ENCODE measurements at places on chromosomes 4 and X.

DNA sequence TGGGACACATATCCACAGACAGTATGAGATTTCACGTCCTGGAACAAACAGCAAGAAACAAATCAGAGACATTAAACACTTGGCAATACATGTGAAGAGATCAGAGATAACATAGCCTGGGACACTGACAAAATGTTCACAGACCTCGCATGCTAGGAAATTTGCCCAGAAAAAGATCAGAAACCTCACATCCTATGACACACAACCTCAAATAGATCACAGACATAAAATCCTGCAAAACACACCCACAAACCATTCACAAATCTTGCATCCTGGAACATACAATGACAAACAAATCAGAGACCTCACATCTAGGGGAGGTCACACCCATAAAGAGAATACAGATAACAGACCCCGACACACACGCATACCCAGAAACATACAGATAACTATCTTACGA lies 18.0 kb downstream of the SUV39H1 start:
- no peak for DNase-seq

DNA sequence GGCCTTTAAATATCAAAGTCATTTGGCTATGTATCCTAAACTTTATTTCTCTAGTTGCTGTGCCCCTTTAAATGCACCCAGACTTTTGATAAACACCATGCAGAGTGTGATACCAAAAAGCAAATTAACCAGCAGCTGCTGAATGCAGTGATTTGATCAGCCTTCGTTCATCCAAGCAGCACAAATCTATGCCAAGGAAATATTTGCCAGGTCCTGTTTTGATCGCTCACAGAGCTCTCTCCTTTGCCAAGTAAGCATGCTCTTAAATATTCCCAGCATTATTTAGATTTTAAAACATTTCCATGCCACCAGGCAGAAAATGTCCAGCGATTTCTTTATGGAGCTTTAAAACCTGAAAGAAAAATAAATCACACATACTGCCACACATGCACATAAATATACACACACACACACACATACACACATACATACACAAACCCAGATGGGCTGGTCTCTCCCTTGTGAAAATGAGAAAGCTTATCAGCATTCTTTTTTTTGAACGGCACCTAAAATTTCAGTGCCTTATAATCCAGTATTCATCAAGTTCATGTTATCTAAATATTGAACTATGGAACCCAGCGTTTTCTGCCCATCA lies 35.7 kb downstream of the BTC start:
- no peak for DNase-seq

DNA sequence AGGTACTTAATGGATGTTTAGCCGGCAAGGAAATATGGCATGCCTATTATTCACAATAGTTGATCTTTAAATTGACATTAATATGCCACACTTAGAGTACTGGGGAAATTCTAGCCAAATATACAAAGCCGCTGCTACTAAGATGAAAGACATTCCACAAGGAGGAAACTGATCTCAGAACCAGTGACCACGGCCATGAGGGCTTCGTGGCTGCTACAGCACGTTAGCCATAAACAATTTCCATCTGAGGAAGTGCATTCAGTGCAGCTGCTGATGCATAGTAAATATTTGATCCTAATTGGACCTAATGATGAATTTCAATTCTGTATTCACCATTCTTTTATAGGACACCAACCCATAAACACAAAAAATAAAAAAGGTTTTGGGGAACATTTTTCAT lies 59.1 kb downstream of the SORBS2 start:
- no peak for DNase-seq

DNA sequence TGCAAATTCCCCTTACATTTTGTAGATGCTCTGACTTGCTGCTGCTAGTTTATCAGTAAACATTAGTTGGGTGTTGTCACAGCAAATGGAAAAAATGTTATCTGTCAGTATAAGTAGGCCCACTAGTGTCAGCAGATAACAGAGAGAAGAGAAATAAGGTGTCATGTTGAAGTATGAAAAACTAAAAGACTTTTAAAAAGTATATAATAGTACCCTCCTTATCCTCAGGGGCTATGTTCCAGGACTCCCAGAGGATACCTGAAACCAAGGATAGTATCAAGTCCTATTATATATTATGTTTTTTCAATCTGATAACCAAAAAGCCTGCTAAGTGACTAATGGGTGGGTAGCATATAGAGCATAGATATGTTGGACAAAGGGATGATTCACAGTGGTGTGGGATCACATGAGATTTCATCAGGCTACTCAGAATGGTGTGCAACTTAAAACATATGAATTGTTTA lies 11.6 kb upstream of the BMP2K start:
- DNase-seq: no peak

GRCh38 chr4:73223258-73223650 lies 35.3 kb downstream of the ANKRD17 start:
- DNase-seq: no peak

DNA sequence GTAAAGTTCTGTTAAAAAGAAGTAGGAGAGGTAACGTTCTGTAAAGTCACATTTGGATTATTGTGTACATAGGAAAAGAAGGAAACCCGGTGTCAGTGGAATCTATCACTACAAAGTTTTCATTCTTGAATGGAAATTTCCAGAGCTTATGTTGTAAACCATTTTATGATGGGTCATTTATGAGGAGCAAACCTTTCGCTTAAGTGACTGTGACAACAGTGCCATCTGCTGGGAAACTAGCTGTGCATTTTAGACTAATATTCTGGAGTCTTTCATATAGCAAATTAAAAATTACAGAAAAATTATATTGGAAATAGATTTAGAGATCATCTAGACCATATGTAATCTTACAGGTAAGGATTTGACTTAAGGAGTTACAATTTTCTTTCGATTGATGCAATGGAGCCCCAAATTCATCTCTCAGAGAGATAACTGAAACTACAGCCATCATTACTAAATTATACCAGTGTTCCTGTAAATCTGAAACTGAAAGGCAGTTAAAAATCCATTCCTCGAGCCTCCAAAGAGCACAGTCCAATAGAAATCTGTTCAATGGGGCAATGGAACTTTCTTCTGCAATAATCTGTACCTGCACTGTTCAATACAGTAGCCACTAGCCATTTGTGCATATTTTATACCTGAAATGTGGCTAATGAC lies 26.9 kb downstream of the ASB9 start:
- peak; percentile 63 for DNase-seq

DNA sequence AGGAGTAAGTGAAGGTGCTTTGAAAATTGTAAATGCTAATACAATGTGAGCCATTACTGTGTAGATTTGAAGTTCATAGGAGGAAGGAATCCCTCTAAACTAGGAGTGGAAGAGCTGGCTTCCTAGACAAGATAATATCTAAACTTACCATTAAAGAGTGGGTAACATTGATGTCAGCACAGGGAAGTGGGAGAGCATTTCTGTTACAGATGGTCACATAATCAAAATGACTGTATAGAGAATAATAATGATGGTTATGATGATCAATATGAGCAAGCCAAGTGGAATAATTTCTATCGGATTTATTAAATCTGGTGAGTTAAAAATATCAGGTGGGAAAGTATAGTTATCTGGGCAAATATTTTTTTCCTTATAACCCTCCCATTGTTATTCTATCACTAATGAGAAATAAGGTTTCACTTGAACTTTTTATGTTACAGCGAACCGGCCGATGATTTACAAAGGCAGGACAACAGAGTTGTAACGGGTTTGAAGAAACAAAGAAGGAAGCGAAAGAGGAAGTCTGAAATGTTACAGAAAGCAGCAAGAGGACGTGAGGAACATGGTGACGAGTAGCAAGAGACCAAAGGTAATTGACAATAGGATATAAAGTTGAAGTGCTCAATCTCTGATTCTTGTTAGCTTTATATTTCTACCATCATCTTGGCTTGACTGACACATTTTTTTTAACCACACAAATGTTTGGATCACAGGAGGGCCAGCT lies 43.5 kb downstream of the FMR1NB start:
- no peak for DNase-seq

DNA sequence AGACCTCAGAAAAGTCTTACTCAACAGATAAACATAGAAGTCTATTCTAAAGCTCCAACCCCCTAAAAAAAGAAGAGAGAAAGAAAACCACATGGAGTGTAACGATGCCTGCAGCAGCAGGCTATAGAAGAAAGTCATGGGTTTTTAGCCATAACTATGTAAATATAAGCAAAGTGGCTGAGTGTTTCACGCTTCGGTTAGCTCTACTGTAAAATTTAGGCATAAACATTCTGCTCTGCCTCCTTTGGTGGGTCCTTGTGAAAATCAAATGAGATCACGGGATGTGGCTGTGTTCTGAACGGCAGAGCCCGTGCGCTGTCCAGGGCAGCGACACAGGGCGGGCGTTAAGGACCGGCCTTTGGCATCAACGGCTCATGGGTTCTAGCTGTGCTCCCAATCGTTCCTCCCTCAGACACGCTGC lies 78.4 kb downstream of the IRF2 start:
- peak; percentile 64 for DNase-seq

GRCh38 chrX:139026811-139027210 lies 315.3 kb upstream of the FGF13 start:
- no peak for DNase-seq

GRCh38 chrX:43551590-43551989 lies 104.5 kb upstream of the MAOA start:
- no peak for DNase-seq

- no peak for DNase-seq
Observed at GRCh38 chrX:1529328-1529727, 7.7 kb downstream of the P2RY8 start.

DNA sequence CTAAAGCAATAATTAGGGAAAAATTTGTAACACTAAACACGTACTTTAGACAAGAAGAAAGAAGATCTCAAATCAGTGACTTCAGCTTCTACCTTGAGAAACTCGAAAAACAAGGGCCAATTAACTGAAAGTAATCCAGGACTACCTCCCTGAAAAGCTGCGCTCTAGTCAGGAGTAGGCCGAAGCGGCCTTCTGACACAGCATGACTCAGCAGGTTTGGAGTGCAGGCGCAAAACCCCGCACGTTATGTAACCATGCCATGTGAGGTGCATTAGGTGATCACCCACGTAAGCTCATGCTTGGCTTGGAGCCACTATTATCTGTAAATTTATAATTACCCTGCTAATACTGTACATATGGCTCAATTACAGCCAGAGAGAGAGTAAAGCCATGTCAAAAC lies 52.8 kb upstream of the CCDC149 start:
- no peak for DNase-seq

GRCh38 chrX:54721424-54721823 lies 76.6 kb downstream of the ITIH6 start:
- peak; percentile 56 for DNase-seq

GRCh38 chr4:168484626-168485025 lies 4.3 kb upstream of the DDX60L start:
- peak; percentile 14 for DNase-seq

DNA sequence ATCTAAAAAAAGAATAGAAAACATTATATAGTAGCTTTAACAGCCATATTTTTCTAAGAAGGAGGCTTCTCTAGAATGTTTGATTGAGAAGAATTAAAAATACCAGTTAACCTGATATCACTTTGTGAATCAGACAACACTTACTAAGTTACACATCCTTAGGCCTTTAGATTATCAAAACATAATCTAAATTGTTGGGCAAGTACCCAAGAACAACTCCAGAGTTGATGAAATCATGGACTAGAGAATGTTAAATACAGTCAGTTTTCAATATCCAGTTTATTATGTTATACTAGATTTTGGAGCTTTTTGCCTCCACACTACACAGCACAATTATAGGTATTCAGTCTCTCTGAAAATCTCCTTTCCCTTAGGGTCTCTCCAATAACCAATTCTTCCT lies 39.6 kb downstream of the ARL13A start:
- no peak for DNase-seq

DNA sequence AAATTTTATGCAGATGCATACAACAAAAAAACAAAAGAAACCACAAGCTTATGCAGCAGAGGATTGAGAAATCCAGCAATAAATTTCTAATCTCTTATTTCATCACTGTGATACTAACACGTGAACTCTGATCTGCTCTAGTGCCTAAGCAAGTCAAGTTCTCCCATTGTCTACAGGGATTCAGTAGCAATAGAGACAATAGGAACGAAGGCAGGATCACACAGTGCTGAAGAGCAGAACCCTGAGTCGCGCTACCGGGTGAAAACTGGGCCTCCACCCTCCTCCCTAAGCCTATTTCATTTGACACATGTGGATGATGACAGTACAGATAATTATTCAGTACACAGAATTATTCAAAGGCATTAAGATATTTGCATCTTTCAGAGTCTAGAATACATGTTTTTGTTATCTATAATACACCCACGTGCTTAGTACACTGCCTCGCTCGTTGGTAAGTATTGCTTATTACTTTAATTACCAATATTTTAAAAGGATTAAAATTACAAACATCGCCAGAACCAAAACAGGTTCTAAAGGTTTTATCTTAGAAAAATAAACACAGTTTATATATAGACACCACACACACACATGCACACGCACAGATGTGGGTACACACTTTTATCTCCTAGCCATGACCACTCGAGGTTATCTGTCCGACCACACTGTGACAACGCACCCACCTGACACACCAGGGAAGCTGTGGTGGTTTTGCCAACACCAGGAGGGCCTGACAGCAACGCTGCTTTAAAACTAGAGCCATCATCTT lies 60.1 kb downstream of the RFC1 start:
- no peak for DNase-seq

GRCh38 chrX:2193273-2193592 lies 307.5 kb downstream of the DHRSX start:
- DNase-seq: no peak

DNA sequence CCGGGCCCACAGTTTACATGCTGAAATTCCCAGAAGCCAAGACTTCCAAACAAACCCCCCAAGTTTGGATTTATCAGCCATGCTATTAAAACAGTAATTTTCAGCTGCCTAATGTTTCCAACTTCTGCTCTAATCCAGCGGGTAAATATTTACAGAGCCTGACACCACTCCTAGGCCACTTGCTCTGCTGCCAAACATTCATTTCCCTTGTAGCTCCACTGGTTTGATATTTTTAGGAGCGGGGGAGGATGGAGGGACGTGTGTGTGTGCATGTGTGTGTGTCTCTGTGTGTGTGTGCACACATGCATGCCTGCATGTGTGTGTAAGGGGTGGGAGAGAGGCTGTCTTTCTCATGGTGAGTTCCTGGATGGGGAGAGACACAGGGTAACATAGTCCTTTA lies 115.7 kb upstream of the PJA1 start:
- DNase-seq: no peak

- no peak for DNase-seq
Observed at GRCh38 chr4:54255881-54256280, 26.8 kb downstream of the PDGFRA start.

DNA sequence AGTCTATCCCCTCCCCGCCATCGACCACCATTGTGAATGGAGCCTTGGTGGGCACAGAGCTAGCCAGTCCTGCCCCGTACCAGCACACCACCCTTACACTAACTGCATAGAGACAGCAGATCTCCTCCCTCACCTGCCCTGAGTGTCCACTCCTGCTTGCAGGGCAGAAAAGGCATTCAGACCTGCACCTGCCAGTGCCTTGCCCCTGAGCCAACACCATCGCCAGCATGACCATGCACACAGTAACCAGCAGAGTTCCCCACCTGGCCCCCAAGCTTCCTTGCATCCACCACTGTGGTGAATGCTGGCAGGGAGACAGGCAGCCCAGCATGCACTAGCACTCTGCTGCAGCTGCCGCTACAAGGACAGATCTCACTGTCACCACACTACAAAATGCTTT lies 397.1 kb downstream of the KLHL4 start:
- DNase-seq: no peak

All from H4 (cell line).